ENCODE measurements at places on chromosomes 12 and 14.
A peak's percentile ranks its signal among the peaks of the same experiment; 100 is the strongest.

- H3K4me3 ChIP-seq, result peak overlapping the region; percentile 89
- H3K36me3 ChIP-seq, result peaks cover 47% of the 10 kb centered on the region
- peaks cover 43% of the 10 kb centered on the region for H3K4me1 ChIP-seq
- ATAC-seq, result peak; percentile 1
- no peaks in the 10 kb centered on the region for H3K27me3 ChIP-seq
These were observed 612 bp upstream of the RBM23 start for GRCh38 chr14:22919601-22919921.

DNA sequence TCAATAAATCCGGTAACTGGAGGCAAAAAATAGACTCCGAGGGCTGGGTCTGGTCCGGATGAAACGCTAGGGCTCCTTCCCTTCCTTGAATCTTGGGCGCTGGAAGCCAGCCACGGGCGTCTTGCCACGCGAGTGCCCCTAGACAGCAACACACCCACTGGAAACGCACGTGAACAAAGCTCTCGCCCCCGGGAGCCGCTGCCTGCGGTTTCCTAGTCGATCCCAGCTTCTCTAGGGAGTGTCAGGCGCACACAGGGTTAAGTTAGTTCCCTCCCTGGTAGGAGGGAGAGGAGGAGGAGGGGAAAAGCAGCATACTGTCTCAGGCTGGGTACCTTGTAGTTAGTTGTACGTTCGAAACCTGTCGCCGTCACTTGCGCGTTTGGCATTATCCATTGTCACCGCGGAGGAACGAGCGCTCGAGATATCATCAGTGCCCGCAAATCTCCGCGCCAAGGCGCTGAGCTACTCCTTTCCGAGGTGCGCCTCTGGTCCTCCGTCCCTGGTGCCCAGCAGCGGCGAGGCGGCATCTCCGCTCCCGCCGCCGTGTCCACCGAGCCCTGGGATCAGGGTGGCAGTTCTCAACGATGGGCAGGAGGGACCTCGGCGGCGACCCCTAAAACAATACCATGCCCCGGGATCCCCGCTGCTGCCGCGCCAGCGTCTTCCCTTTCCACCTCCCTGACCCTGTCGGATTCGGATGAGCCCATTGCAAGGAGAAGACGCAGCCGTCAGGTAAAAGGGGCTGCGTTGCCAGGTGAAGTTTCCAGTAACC, at the start of gene FLRT2:
Gene FLRT2 (plus strand): TSS at position 342 of the 772 bp plus-strand sequence. CDS start 91,371 bp downstream, outside the sequence.
- no peak for ATAC-seq
- peaks cover 56% of the 10 kb centered on the region for H3K27me3 ChIP-seq
- H3K4me1 ChIP-seq, result no peaks in the 10 kb centered on the region
- H3K27ac ChIP-seq, result no peak within 1 kb of the TSS
- no peak within 1 kb of the TSS for H3K4me3 ChIP-seq

- H3K27me3 ChIP-seq, result no peaks in the 10 kb centered on the region
- no peak for ATAC-seq
- no peaks in the 10 kb centered on the region for H3K36me3 ChIP-seq
- no peak overlapping the region for H3K27ac ChIP-seq
- no peak overlapping the region for H3K4me3 ChIP-seq
These were observed 242.0 kb upstream of the MDGA2 start for GRCh38 chr14:47917344-47917954.

DNA sequence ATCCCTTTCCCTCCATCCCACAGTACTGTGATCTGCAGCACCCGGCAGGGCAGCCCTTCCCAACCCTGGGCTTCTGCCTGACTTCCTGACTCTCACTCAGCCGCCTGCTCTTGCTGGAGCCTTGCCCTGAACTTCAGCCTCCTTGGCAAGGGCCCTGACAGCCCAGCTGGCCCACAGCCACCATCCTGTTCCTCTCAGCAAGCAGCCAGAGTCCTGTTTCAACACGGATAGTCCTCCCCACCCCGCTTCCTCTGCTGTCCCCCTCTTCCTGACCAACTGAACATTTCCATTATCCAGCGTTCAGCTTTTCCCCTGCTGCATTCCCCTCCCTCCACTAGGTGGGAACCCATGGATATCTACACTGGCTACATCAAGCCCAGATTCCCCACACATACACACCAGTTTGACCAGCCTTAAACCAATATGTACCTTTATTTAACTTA, 74.0 kb upstream of the MDM1 start:
- H3K4me1 ChIP-seq, result no peaks in the 10 kb centered on the region
- ATAC-seq, result no peak
- no peaks in the 10 kb centered on the region for H3K27me3 ChIP-seq
- H3K27ac ChIP-seq, result no peak overlapping the region

- peak overlapping the region; percentile 82 for H3K4me3 ChIP-seq
- no peaks in the 10 kb centered on the region for H3K36me3 ChIP-seq
These were observed 21.0 kb downstream of the SLC25A29 start for GRCh38 chr14:100285021-100285912.

DNA sequence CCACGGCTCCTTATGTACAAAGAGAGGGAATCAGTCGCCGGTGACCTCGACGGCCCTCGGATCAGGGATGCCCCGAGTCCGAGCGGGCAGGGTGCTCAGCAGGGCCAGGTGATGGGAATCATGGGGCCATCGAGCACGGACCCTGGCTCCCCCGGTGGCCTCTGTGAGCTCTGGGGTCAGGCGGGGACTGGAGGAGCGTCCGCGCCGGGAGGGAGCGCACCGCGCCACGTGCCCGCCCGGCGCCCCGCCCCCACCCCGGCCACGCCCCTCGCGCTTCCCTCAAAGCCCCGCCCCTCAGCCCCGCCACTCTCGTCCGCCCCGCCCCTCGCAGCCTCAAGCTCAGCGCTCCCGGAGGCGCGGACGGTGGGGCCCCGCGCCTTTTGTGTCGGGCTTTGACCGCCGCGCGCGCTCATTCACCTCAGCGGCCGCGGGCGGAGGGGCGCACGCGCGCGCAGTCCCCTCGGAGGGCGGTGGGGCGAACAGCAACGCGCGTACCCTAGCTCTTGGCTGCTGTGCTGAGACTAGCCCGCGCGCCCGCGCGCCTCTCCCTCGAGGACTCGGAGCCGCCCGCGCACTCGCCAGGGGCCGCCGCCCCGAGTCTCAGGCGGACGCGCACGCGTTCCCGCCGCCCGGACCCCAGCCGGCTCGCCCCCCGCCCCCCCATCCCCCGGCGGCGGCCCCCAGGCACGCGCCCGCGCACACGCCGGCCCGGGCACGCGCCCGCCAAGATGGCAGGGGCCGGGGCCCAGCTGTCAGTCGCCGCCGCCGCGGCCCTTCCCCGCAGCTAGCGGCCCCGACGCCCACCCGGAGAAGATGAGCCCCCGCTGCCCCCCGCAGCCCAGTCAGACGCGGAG, 93.9 kb upstream of the EVL start:
- ATAC-seq, result peak; percentile 83
- H3K4me3 ChIP-seq, result peak overlapping the region; percentile 71
- no peaks in the 10 kb centered on the region for H3K36me3 ChIP-seq

DNA sequence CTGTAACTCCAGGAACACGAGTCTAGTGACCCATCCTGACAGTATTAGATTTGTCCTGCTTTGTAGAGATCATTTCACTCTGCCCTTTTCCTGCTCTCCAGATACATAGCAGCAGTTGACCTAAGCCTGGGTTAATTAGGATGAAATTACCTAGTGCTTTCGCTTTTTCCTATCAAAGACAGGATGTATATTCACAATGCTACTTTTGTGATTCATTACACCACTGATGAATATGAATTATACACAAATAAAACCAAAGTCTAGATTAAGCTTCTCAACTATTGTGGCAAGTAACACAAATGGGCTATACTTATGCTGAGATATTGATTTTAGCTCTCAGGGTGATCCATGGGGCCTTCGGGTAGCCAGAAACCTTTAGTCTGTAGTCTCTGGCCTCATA, 17.9 kb downstream of the CERS5 start:
- peaks cover 15% of the 10 kb centered on the region for H3K4me1 ChIP-seq
- no peak overlapping the region for H3K4me3 ChIP-seq
- H3K27ac ChIP-seq, result no peak overlapping the region
- ATAC-seq, result no peak

DNA sequence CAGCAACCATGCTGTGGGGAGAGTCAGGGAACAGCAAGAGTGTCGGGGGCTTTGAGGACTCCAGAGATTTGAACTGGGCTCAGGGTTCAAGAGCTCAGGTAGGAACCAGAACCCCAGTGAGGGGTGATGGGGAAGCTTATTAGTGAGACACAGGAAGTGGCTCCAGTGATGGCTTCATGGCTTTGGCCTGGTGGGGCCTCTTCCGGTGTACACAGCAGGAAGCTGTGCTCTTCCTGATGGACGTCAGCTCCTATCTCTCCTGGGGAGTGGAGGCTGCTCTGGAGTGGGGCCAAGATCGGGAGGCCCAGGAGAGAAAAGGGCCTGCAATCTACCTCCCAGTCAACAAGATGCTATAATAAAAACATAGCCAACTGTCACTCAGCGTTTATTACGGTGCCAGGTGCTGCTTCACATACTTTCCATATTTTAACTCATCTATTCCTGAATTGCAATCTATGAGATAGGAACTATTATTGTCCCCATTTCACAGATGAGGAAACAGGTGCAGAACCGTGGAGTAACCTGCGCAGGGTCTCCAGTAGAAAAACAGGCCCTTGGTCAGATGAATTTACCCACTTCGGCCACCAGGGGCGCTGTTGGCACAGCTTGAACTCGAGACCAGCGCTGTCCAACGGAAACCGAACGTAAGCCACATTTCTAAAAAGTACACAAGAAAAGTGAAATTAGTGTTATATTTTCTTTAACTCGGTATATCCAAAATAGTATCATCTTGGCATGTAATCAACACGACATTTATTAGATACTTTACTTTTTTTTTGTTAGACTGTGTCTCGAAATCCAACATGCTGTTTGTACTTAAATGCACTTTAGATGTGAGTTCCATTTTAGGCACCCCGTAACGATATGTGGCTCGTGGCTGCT, 63.6 kb upstream of the DLK1 start:
- no peak for ATAC-seq
- no peaks in the 10 kb centered on the region for H3K4me1 ChIP-seq
- no peaks in the 10 kb centered on the region for H3K36me3 ChIP-seq

DNA sequence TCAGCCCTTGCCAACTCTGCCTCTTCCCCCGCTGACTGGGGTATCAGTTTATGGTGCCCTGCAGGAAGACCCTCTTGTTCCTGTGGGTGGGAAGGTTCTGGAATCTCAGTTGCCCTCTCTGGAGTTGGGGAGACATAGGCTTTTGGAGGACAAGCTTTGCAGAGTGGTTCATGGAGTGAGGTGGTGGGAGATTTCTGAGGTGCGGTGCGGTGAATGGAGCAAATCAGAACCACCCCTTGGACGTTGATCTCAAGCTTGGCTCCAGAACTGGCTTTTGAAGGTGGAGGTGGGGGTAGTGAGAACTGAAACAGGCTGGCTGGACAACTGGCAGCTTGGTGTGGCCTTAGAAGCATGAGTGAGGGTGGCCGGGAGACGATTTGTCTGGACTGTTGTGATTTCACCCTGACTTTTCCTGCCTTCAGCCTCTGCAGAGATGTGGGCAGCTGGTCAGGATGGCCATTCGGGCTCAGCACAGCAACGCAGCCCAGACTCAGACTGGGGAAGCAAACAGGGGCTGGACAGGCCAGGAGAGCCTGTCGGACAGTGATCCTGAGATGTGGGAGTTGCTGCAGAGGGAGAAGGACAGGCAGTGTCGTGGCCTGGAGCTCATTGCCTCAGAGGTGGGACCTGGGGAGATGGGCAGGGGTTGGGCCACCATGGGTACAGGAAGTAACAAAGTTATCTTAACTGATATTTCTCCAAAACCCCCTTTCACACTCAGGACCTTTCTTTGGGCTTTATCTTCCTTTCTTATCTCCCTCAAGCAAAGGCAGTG, 1.1 kb downstream of the SHMT2 start:
- peaks cover 10% of the 10 kb centered on the region for H3K27me3 ChIP-seq
- ATAC-seq, result no peak
- H3K27ac ChIP-seq, result peak overlapping the region; percentile 96
- peaks cover 82% of the 10 kb centered on the region for H3K4me1 ChIP-seq
- H3K4me3 ChIP-seq, result peak overlapping the region; percentile 94

DNA sequence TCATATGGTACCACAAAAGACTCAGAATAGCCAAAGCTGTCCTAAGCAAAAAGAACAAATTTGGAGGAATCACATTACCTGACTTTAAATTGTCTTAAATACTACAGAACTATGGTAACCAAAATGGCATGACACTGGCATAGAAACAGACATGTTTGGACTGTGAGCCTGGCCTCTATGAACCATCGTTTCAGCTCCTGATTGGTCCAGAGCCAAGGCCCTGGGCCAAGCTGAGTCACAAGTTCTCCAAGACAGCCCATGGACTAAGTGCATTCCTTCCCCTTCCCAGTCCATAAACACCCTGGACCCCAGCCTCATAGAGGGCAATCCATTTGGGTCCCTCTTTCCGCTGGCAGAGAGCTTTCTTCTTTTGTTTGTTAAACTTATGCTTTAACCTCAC, 12.1 kb upstream of the PRR4 start:
- no peaks in the 10 kb centered on the region for H3K27me3 ChIP-seq
- ATAC-seq, result no peak
- no peak overlapping the region for H3K27ac ChIP-seq
- no peaks in the 10 kb centered on the region for H3K4me1 ChIP-seq

GRCh38 chr14:104331871-104332605, 193.7 kb downstream of the KIF26A start:
- no peaks in the 10 kb centered on the region for H3K27me3 ChIP-seq
- no peak for ATAC-seq
- no peaks in the 10 kb centered on the region for H3K4me1 ChIP-seq
- no peak overlapping the region for H3K4me3 ChIP-seq

Measured in stimulated activated memory B cell treated with anti-CD40 and anti-IgM and Interleukin-4, amounts not matched to agents 10 μg/mL and 1 μg/mL and 100 μg/mL, for 72 hours (primary cell).